ENCODE measurements at places on chromosomes 12 and 14. TPM values are rescaled to one million over a fixed set of nuclear protein-coding genes. Genes with fewer than 3 reads are reported as not detected.

GRCh38 chr14:23401291-23401690, 6.8 kb downstream of the MYH6 start:
- no peak for DNase-seq

Gene SLC35F4
- total RNA-seq = not detected

DNA sequence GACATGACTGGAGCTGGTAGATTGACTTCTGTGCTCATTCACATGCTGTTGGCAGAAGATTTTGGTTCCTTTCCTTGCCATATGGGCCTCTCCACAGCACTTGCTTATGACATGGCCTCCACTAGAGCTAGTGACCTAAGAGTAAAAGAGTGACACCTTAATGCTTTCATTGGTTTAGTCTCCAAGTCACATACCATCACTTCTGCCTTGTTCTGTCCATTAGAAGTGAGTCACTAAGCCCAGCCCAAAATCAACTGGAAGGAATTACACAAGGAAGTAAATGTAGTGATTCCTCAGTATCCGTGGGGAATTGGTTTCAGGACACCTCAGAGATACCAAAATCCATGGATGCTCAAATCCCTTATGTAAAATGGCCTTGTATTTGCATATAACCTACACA, 81.3 kb downstream of the PPHLN1 start:
- no peak for DNase-seq

DNA sequence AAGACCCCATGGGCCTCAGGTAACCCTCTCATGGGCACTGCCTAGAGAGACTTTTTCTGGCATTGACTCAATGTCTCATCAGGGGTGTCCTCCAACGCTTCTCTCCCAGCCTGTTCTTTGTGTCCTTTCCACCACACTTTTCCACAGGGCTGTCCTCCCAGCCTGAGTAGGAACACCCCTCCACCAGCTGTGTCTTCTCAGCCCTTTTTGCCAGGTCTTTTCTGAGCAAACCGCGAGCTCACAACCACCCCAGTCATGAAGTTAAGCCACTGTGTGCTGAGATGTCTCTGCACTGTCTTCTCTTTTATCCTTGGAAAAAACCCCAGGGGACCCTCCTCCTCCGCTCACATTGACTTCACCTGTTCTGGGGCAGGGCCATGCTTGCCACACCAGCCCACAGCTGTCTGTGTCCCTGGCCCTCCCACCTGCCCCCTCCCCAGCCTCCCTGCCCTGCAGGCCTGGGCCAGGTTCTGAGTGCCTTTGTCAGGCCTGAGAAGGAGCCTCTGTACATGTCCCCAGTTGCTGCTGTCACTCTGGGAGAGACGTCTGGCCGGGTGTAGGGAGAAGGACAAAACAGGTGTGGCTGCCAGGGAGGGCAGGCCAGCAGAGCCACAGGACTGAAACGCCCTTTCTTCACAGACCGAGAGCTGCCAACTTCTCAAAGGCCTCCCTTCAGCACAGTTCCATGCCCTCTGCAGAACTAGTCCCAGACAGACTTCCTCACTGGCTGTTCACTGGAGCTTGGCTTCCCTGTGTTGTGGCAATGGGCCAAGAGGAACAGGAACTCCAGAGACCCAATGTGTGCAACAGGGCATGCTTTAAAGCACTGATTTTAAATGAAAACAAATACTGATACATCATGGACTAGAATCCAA, 50.5 kb upstream of the PNMA1 start:
- DNase-seq = no peak

DNA sequence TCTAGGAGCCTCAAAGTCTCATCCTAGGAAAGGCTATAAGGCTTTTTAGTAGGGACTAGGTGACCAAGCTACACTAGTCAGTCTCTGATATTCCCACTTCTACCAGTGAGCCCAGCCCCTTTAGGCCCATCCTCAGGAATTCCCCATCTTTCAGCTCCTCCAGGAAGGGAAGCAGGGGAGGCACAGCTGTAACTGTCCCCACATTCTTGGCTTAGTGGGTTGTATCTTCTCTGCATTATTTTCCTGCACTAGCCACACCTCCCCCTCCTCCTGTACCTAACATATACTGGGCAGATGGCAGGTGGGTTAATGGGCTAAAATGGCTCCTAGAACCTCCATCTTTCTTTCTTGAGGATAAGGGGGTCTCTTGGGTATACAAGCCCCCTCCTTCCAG, 424 bp upstream of the CYP27B1 start:
- DNase-seq = no peak

Gene OR6J1
- 0.16 TPM for total RNA-seq

GRCh38 chr12:2256453-2256852, 203.7 kb downstream of the CACNA1C start:
- DNase-seq = no peak

All from Caco-2 (cell line).